Naive thymus-derived CD8-positive, alpha-beta T cell (primary cell): ENCODE measurements at places on chromosomes 1 and 21. TPM values are rescaled to one million over a fixed set of nuclear protein-coding genes. Genes with fewer than 3 reads are reported as not detected.

CHIT1 gene
- total RNA-seq: 0.75 TPM

PROK1 gene
- total RNA-seq: not detected

FAM110D gene
- total RNA-seq: not detected

MX2 gene
- total RNA-seq: 125 TPM

LCE1F gene
- not detected for total RNA-seq

MAN1C1 gene
- total RNA-seq: 47.2 TPM

DRAXIN gene
- total RNA-seq: 0.22 TPM
